ENCODE measurements at places on chromosomes 5 and 9.

GRCh38 chr5:125043781-125044391 lies 297.4 kb upstream of the ZNF608 start:
- peak; percentile 94 for DNase-seq

GRCh38 chr9:135155396-135155795 lies 67.9 kb downstream of the OLFM1 start:
- no peak for DNase-seq

GRCh38 chr9:98997604-98998003 lies 53.9 kb downstream of the COL15A1 start:
- no peak for DNase-seq

DNA sequence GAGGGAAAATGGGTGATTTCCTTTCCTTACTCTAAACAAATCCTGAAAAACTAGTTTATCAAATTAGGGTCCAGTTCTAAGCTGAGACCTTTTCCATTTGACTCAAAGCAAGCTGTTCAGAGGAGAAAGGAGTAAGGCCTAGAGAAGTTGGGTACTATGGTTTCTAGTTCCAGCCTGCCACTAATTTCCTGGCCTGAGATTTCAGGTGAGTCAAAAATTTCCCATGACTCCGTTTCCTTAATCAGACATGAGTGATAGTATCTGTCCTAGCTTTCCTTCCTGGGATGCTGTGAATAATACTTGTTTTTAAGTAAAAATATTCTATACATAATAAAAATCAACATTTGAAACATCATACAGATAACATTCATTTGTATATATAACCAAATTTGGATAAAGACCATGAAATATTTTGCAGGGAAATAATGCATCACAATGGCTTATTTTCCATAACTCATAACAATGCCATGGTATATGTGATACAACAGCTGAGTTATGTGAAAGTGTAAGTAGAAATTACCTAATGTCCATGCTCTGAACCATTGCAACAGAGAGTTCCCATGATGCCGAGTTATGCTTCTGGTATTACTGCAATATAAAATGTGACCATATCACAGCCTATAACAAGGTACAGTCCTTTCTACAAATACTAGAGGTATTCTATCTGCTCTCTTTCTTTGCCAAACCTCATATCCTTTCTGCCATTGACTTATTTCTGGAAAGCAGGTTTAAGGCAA lies 142.7 kb downstream of the MLLT3 start:
- DNase-seq, result no peak

- DNase-seq, result no peak
These were observed 133.3 kb upstream of the DPYSL3 start for GRCh38 chr5:147643142-147643541.

DNA sequence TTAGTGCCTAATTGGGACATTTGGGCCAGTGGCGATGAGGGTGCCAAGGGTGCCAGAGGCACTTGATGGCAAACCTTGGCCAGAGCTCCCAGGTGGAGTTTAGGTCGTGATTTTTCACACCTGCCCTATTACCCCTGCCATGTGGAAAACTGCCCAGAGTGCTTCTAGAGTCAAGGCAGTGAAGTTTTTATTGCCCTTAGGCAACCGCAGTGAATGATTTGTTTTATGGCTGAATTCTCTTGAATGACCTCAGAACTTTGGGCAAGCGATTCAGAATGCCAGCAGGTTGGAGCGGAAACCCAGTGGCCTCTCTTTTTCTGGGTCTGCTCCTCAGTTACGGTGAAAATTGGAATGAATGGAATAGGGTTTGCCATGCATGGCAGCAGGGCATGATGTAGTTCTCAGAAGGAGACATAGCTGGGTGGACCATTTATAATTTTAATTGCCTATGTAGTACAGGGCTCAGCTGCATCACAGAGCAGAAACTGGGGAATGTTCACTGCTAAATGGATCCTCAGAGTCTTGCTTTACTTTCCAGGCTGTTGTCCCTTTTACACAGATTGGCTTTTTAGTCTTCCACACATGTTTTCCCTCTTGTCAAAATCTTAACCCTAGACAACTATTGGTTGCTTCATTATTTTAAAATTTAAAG lies 820.0 kb upstream of the SEMA6A start:
- no peak for DNase-seq

- DNase-seq, result peak; percentile 79
These were observed at the start of gene ENC1 for GRCh38 chr5:74640450-74640953. Gene ENC1 (minus strand): TSS chr5:74640728. CDS start chr5:74636485, 4,243 bp downstream.

GRCh38 chr9:125959951-125960619 lies 212.9 kb downstream of the PBX3 start:
- DNase-seq, result no peak

DNA sequence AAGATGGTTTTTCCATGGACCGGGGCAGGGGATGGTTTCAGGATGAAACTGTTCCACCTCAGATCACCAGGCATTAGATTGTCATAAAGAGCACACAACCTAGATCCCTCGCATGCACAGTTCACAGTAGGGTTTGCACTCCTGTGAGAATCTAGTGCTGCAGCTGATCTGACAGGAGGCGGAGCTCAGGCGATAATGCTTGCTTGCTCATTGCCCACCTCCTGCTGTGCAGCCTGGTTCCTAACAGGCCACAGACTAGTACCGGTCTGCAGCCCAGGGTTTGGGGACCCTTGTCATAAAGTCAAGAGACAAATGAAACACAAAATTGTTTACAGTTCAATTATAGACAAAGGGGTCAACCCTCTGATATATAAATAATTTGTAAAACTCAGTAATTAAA lies 101.7 kb downstream of the RANBP17 start:
- no peak for DNase-seq

GRCh38 chr9:128043467-128043868 lies 23.7 kb downstream of the NAIF1 start:
- no peak for DNase-seq

- no peak for DNase-seq
These were observed 9.7 kb upstream of the CEL start for GRCh38 chr9:133051966-133052539.

DNA sequence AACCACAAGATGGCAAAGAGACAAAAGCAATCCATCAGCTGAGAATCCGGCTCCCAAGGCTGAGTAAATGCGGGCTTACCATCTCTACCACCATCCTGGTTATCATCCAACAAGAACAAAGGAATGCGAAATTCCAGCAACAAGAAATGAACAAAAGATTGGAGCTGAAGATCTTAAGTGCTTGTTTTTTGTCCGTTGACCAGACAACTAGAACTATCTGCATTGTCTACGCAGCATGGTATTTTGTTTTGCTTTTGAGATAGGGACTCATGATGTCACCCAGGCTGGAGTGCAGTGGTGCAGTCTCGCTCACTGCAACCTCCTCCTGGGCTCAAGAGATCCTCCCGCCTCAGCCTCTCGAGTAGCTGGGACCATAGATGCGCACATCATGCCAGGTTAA lies 88.9 kb downstream of the ZNF366 start:
- DNase-seq, result no peak

DNA sequence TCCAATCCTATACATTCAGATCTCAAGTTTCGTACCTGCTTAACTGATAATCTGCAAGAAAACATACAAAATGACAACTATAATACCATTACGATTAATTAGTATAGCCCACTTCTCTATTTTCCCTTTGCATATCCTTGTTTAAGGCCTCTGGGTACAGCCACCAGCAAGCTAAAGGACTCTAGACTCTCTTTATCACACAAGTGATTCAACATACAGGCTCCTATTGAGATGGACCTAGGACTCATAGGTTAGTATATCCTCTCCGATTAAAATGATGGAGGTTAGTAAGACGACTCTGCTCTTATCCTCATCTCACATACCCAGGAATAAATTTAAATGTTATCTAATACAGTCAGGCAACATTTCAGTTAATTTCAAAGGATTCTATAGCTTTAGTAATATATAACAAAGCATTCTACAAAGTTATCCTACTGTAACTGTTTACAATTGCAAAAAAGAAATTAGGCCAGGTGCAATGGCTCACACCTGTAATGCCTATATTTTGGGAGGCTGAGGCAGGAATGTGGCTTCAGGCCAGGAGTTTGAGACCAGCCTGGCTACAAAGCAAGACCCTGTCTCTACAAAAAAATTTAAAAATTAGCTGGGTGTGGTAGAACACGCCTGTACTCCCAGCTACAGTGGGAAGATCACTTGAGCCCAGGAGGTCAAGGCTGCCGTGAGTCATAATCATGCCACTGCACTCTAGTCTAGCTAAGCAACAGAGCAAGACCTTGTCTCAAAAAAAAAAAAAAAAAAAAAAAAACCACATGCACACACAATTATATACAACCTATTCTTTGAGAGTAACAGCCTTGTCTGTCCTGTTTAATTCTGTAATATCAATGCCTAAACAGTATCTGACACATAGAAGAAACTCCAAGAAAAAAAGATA lies 15.4 kb downstream of the HAUS6 start:
- no peak for DNase-seq

- no peak for DNase-seq
These were observed 38.4 kb upstream of the CLPTM1L start for GRCh38 chr5:1383344-1383743.

Measured in NCI-H2081 (cell line).